ENCODE measurements at places on chromosomes 11 and 22. TPM values are rescaled to one million over a fixed set of nuclear protein-coding genes. Genes with fewer than 3 reads are reported as not detected.

Gene RAB3IL1
- total RNA-seq, result 7.2 TPM

Gene TMEM86A
- 1.3 TPM for total RNA-seq

GRCh38 chr22:22150457-22150856, 94.1 kb upstream of the VPREB1 start:
- peaks cover 96% of the 10 kb centered on the region for H3K27me3 ChIP-seq
- H3K36me3 ChIP-seq, result no peaks in the 10 kb centered on the region
- H3K27ac ChIP-seq, result no peak overlapping the region
- no peak overlapping the region for H3K4me3 ChIP-seq

Gene OSM
- not detected for total RNA-seq

DNA sequence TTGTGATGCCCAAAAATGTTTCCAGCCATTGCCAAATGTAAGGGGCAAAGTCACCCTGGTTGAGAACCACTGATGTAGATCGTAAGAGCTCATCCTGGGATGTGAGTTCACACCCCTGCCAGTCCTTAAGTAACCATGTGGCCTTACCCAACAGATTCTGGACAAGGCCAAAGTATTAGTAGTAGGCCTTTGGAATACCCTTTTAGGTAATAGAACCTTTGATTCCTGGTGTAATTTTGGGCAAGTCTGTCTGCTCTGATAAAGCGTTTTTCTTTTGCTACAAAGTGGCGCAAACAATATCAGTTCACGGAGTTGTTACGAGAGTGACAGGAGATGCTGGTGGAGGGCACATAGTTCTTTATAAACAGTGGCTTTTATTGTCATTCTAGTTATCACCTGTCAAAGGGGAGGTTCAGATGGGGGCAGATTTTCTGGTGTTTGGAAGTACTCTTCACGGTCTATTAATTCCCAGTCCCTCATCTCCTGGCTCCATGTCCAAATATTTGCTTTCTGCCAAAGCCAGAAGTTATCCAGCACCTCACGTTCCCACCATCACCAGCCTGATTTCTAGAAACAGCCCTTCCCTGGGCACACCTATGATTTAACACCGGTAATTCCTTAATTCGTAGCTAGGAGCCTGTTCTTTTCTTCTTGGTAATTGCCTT, 73.8 kb upstream of the CRYBB3 start:
- H3K36me3 ChIP-seq, result peaks cover 9% of the 10 kb centered on the region
- DNase-seq, result no peak
- H3K27me3 ChIP-seq, result no peaks in the 10 kb centered on the region
- H3K27ac ChIP-seq, result no peak overlapping the region

Gene MFRP
- total RNA-seq, result not detected

DNA sequence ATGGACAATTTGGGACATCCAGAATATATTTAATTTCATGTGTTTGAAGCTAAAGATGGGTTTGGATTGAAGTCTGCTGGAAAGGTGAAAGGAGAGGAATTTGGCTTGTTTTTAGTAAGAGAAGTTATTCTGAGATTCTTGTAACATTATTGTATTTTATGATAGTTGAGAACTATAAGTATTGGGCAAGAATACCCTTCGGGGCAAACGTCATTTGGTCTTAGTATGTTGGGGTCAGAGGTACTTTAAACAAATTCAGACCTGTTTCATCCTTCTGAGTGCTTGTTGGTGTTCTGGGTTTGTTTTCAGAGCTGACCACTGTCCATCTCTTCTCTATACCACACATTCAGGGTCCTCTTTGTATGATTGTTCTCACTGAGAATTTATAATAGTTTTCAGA, 19.5 kb downstream of the PANX1 start:
- H3K27me3 ChIP-seq, result no peaks in the 10 kb centered on the region
- no peak for DNase-seq
- H3K27ac ChIP-seq, result no peak overlapping the region
- H3K4me3 ChIP-seq, result no peak overlapping the region

DNA sequence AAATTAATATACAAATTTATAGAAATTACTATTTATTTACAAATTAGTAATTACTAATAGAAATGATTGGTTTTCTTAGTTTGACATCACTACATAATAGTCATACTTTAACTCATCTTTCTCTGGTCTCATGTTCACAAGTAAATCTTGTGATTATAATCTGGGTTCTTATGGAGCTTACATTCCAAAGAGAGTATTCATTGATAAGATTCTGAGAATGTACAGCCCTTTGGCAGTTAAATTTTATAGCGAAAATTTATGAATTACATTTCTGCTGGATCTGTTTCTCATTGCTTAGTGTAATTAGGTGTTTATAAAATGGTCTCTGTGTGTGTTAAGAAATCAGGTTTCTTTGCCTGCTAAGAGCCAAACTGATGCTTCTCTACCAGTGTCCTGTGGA, 175.2 kb downstream of the TMEM135 start:
- H3K4me1 ChIP-seq, result peaks cover 10% of the 10 kb centered on the region
- H3K4me3 ChIP-seq, result no peak overlapping the region
- H3K27ac ChIP-seq, result no peak overlapping the region
- DNase-seq, result no peak
- H3K27me3 ChIP-seq, result no peaks in the 10 kb centered on the region

DNA sequence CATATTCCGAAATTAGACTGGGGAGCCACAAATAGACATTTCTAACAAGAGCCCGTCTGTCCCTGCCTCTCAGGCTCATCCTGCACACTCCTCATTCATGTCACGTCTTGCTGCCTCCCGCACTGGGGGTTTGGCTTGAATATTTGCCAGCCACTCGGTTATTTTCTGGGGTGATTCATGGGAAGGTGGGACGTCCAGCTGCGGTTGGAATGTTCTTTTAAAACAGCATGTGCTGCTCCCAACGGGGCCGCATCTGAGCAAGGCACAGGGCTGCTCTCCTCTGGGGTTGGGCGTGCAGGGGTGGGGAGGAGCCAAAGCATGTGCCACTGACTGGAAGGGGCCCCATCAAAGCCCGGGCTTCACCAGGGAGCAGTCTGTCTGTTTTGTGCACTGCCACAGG, 25.9 kb upstream of the SLC5A4 start:
- no peak overlapping the region for H3K27ac ChIP-seq
- DNase-seq, result no peak
- H3K27me3 ChIP-seq, result no peaks in the 10 kb centered on the region
- H3K4me1 ChIP-seq, result no peaks in the 10 kb centered on the region
- H3K4me3 ChIP-seq, result no peak overlapping the region

- no peak for DNase-seq
- H3K4me3 ChIP-seq, result no peak overlapping the region
- H3K4me1 ChIP-seq, result peaks cover 50% of the 10 kb centered on the region
- no peaks in the 10 kb centered on the region for H3K36me3 ChIP-seq
These were observed 8.3 kb upstream of the MICALL1 start for GRCh38 chr22:37897807-37898206.

Gene SMTNL1
- total RNA-seq, result 0.26 TPM

Gene ANO5
- 6.7 TPM for total RNA-seq

DNA sequence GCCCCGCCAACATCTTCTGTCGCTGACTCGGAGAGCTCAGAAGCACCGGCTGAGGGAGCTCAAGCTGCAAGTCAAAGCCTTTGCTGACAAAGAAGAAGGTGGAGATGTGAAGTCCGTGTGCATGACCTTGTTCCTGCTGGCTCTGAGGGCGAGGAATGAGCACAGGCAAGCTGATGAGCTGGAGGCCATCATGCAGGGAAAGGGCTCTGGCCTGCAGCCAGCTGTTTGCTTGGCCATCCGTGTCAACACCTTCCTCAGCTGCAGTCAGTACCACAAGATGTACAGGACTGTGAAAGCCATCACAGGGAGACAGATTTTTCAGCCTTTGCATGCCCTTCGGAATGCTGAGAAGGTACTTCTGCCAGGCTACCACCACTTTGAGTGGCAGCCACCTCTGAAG, 6.7 kb downstream of the RAG1 start:
- no peak overlapping the region for H3K27ac ChIP-seq
- H3K4me3 ChIP-seq, result no peak overlapping the region
- DNase-seq, result no peak
- H3K27me3 ChIP-seq, result peaks cover 16% of the 10 kb centered on the region
- H3K4me1 ChIP-seq, result no peaks in the 10 kb centered on the region

Gene YPEL4
- total RNA-seq, result not detected

Gene PDE3B
- total RNA-seq, result 9.4 TPM

GRCh38 chr11:57800444-57801182, 39.0 kb downstream of the CTNND1 start:
- H3K27ac ChIP-seq, result peak overlapping the region; percentile 97
- no peak overlapping the region for H3K4me3 ChIP-seq
- H3K4me1 ChIP-seq, result peaks cover 18% of the 10 kb centered on the region
- peaks cover 67% of the 10 kb centered on the region for H3K36me3 ChIP-seq
- H3K27me3 ChIP-seq, result no peaks in the 10 kb centered on the region

DNA sequence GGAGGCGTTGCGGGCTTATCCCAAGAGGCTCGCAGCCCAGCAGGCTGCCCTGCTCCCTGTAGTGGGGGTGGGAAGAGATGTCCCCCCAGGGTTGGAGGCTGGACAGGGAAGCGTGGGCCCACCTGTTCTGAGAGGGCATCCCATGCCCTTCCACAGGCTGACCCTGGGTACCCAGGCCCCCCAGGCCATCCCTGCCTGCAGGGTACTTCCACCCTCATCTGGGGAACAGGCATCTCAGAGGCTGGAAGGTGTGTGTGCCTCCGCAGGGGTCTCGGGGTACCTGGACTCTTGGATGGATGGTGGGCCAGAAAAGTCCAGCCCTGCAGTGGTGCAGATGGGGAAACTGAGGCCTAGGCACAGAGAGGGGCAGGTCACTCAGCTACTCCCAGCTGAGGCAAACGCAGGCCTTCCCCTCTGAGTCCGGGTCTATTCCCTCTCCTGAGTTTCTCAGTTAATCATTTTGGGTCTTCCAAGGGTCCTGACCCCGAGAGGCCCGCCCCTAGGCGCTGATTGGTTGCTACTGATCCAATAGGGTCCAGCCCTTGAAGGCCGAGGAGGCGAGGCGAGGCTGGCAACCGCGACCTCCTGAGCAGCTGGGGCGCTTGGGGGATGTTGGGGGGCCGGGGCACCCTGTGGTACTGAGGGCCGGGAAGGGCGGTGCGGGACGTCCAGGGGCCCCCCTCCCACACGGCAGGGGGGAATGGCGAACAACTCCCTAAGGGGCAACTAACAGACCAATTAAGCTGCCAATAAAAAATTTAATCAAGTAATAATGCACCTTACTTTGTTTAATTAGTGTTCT, 23.8 kb downstream of the FLRT1 start:
- peaks cover 17% of the 10 kb centered on the region for H3K4me1 ChIP-seq
- H3K36me3 ChIP-seq, result no peaks in the 10 kb centered on the region
- peaks cover 98% of the 10 kb centered on the region for H3K27me3 ChIP-seq
- H3K4me3 ChIP-seq, result no peak overlapping the region
